Activated CD4-positive, alpha-beta T cell treated with anti-CD3 and anti-CD28 coated beads for 1 hour (primary cell): ENCODE measurements at places on chromosomes 12 and 14.

- no peak for DNase-seq
Observed at GRCh38 chr12:86193931-86194330, 62.3 kb downstream of the MGAT4C start.

- no peak for DNase-seq
Observed at GRCh38 chr12:85531341-85531740, 251.3 kb downstream of the ALX1 start.

DNA sequence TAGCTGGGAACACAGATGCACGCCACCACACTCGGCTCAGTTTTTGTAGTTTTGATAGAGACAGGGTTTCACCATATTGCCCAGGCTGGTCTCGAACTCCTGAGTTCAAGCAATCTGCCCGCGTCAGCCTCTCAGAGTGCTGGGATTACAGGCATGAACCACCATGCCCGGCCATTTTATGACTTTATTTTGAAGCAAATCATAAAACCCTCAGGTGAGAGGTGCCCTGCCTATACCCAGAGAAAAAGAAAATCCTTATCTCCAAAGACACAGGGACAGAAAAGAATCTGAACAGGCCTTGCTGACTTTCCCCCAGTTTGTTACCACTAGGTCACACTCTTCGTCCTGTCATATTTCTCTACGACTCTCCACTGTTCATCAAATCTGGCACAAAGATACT is 48.8 kb downstream of the DAO start:
- DNase-seq = no peak

GRCh38 chr12:63228853-63229252 is 77.9 kb upstream of the AVPR1A start:
- DNase-seq = no peak

- DNase-seq = no peak
Observed at GRCh38 chr12:90801776-90802175, 153.2 kb downstream of the CCER1 start.

DNA sequence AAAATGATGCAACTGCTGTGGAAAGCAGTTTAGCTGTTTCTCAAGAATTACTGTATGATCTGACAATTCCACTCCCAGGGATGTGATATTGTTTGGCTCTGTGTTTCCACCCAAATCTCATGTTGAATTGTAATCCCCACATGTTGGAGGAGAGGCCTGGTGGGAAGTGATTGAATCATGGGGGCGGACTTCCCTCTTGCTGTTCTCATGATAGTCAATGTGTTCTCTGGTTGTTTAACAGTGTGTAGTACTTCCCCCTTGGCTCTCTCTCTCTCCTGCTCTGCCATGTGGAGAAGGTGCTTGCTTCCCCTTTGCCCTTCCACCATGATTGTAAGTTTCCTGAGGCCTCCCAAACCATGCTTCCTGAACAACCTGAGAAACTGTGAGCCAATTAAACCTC is 93.4 kb upstream of the CPM start:
- DNase-seq = no peak

DNA sequence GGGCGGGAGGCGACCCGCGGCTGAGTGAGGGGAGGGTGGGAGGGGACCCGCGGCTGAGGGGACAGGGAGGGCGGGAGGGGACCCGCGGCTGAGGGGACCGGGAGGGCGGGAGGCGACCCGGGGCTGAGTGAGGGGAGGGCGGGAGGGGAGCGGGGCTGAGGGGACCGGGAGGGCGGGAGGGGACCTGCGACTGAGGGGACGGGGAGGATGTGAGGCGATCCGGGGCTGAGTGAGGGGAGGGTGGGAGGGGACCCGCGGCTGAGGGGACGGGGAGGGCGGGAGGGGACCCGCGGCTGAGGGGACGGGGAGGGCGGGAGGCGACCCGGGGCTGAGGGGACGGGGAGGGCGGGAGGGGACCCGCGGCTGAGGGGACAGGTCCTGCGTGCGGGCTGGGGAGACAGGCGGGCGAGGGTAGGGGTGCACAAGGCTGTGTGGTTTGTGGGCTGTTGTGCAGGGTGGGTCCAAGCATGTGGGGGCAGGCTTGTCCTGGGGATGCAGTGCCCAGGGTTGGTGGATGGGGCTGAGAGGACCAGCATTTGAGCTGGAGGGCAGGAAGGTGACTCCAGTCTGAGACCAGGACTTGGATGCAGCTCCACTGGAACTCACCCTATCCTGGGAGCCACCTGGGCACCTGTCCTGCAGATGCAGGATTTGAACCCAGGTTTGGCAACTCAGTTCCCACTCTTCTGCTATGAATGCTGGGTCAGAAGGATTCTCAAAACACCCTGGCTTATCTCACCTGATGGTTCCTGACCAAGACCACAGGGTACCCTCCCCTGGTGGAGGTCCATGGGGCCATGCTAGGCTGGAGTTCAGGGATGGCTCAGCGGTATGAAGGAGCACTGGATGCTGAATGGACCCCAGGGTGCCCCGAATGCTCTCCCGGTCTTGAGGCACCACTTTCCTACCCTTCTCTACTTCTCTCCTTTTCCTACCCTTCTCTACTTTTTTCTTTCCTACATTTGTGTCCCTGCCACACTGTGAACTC is 9.4 kb downstream of the PLD4 start:
- DNase-seq = no peak

GRCh38 chr12:52037248-52037861 is 13.9 kb upstream of the NR4A1 start:
- DNase-seq = no peak

GRCh38 chr14:68682166-68683103 is 110.4 kb downstream of the ZFP36L1 start:
- DNase-seq = no peak

DNA sequence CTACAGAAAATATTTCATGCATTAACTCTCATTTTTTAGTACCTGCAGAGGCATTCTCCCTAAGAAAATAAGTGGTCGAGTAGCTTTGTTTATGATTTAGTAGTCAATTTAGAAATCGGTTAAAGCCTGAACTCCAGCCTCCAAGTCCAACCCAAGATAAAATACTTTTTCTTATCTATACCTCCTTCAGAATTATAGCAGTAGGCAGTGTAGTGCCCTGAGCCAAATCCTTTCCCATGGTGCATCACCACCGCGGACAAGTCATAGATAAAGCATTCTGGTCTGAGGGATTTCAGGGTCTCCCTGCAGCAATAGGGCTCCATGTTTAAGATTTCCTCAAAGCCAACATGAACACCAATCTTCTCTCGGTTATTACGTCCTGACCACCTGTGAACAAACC is 30.5 kb downstream of the USP44 start:
- no peak for DNase-seq

GRCh38 chr12:6425590-6426531 is 18.9 kb upstream of the CD27 start:
- no peak for DNase-seq

DNA sequence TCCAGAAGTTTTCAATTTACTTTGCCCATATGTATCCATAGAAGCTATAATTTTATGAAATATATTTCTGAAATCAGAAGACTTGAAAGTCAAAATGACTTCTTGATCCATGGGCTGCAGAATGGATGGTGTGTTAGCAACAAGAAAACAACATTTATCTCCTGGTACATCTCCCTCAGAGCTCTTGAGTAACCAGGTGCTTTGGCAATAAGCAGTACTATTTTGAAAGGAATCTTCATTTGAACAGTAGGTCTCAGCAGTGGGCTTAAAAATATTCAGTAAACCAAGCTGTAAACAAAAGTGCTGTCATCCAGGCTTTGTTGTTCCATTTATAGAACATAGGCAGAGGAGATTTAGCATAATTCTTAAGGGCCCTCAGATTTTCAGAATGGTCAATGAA is 100.4 kb downstream of the SLC38A1 start:
- no peak for DNase-seq

DNA sequence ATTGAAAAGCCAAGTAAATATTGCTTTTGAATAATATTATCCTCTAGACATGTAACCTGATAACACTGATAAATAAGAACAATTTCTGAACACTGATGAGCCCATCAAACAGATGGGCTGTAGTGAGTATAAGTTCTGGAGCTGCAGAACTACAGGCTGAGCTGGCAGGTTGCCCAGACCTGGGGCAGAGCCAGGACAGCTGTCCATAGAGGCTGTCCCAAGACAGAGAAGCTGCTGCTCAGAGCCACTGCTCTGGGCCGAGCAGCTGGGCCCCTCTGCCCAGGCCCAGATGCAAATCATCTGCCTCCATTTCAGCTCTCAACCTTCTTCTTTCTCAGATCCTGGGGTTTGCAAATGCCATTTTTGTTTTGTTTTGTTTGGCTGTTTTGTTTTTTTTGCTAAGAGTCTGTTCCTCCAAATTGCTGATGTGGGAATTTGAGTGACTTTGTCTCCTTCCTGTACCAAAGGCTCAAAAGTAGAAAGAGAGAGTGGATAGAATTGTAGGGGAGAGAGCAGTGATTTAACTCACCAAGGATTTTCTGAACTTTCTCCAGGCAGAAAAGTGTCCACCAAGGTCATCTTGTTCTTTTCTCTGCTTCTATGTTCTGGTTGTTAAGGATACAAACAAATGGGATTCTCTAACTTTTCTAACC is 4.0 kb upstream of the TESPA1 start:
- DNase-seq = no peak

DNA sequence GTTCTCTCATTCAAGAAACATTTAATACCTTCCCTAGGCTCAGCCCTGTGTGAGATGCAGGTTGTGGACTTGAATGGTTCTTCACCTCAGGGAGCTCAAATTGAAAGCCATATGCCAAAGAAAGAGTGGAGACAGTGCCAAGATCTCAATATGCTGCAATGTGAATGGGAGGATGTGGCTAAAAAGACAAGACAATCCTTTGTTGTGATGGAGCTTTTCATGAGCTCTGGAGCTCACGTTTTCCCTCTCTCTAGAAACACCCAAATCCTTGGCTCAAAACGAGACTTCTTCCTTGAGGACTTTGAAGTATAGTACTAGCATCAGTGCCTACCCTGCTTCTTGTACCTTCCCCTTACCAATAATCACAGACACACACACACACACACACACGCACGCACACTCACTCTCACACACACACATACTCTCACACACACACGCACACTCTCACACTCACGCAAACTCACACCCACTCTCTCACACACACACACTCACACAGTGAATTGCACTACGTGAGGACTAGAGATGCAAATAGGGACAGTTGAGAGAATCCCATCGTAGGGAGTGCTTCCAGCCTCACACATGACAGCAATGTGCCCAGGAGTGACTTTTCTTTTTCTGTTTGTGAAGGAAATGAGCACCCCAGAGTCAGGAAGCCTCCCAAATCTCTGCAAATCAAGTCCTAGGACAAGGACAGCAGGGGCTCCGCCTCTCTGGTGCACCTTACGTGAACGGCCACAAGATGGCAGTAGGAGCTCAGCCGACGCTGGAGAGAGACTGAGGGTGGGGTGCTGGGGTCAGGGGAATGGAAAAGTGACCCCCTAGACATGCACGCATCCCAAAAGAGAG is 231.4 kb downstream of the PCNX1 start:
- DNase-seq = peak; percentile 43

DNA sequence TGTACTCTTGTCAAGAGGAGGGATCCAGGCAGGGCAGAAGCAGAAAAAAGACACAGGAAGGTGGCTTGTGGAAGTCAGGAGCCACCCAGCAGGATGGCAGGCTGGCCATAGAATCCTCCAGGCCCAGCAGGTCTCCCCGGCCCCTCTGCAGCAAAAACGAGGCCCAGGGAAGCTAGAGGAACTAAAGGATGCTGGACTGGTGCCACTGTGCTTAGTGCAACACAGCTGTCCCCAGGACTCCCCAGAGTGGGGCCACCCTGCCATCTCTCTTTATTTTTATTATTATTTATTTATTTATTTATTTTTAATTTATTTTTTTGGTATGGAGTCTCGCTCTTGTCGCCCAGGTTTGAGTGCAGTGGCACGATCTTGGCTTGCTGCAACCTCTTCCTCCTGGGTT is 54.1 kb downstream of the PITPNM2 start:
- no peak for DNase-seq

- no peak for DNase-seq
Observed at GRCh38 chr14:58805057-58805456, 167.3 kb downstream of the DACT1 start.

GRCh38 chr14:88049936-88050335 is 45.0 kb downstream of the GPR65 start:
- DNase-seq = no peak

GRCh38 chr14:105436891-105437722 is 17.5 kb downstream of the MTA1 start:
- DNase-seq = no peak

- no peak for DNase-seq
Observed at GRCh38 chr12:6340745-6341416, 995 bp downstream of the TNFRSF1A start.

DNA sequence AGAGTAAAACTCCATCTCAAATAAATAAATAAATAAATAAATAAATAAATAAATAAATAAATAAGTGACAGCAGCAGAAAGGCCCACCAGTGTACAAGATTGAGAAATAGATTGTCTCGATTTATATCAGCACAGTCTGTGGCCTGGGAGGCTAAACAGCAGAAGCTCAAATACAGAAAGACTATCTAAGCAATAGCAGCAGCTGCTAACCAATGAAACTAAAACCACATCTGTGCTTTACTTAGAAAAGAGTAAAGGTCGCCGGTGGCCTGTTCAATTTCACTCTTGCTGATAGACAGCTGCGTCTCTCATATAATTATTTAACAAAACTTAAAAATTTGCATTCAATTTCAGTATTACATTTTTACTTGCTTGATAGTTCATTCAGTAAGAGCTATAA is 325.7 kb downstream of the CEP128 start:
- DNase-seq = no peak

DNA sequence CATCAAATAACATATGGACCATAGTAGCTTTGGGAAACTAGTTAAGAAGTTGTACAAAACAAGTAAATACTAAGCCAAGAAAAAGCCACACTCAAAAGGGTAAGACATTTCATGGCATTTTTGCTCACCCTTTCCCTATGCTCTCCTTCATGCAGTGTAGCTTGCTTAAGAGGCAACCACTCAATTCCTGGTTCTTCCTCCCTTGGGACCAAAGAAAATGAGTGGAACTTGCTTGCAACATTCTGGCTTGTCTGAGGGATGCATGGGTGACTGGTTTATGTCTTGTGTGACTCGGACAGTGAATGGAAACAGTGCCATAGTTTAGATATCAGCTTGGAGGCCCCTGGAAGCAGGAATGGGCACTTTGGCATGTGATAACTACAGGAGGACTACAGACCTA is 252.0 kb upstream of the ARID2 start:
- no peak for DNase-seq

DNA sequence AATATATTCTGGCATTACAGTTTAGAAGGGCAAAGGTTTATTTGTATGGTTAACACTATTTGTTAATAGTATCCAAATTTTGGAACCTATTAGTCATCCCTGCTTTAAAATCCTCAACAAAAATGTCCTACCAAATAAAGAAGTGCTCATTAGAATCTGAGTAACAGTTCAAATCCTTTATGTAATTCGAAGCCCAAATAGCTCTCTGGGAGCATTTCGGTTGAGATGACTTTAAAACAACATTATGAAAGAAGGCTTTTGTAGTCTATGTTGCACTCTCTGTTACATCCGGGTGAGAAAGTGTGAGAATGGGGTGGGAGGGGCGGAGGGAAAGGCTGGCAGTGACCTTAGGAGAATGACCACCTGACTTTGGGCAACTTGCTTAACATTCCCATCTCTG is 59.7 kb downstream of the SLC38A1 start:
- DNase-seq = no peak

GRCh38 chr14:72521968-72522741 is 371.7 kb downstream of the DPF3 start:
- no peak for DNase-seq
